ENCODE measurements at places on chromosomes 2 and 18.

GRCh38 chr2:100959225-100959880, 42.7 kb upstream of the RPL31 start:
- DNase-seq: no peak

DNA sequence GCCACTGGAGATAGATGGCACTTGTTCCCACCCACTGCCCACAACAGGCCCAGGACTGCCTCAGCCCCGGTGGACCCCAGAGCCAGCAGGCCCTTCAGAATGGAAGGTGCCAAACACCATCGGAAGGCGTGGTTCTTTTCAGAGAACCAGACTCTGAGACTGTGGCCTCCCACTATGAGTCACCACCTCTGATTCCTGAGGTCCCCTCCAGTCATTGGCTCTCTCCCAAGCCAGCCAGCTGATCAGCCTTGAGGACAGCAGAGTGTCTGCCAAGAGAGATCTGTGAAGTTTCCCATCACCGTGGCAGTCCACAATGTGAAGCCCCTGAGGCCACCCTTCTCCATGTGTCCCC, 10.4 kb upstream of the MAP3K2 start:
- DNase-seq: peak; percentile 81

DNA sequence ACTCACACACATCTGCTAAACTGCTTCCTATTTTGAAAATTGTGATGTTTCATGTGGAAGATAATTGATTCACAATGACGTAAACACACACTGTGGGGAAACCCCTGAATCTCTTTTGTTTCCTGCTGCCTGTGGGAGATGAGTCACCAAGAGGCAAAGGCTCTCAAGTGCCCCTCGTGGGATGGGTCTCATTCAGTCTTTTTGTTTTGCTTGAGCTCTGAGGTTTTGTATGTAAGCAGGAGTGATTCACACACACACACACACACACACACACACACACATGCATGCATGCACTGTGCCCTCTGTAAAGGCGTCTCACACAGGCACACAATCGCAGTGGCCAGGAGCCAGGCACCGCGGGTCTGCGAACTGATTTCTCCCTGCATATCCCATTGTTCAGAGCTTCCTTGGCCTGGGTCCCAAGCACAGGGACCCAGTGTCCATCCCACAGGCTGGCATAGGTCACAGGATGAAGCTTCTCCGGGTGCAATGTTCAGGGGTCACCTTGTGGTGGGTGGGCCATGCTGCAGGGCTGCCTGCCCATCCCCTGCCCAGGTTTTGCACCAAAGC, 12.1 kb upstream of the ARHGEF4 start:
- no peak for DNase-seq

GRCh38 chr2:37060446-37060845, 23.7 kb downstream of the HEATR5B start:
- no peak for DNase-seq

DNA sequence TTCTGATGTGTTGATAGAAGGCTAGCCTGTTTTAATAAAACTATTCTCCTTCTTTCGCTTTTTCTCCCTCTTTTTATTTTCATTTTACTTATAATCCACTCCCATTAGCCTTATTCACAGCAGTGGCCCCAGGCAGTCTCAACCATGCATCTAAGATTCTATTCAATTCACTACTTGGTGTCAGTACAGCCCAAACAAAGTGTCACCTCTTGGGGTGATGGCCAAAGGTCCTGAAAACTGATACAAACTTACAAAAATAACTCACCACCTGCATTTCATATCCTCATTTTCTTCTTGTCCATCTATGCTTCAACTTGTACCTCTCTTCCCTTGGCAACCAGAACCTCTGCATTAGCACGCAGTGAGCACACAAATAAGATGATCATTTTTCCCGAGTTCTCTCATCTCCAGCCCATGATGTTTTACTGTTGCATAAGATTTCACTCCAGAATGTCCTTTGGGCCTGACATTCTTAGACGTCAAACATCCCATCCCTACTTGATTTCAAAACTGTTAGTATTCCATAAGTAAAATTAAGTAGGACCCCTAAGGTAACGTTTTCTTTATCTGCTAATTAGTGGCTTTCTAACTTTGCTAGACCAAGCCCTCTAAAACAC, 559.3 kb upstream of the TNP1 start:
- no peak for DNase-seq

DNA sequence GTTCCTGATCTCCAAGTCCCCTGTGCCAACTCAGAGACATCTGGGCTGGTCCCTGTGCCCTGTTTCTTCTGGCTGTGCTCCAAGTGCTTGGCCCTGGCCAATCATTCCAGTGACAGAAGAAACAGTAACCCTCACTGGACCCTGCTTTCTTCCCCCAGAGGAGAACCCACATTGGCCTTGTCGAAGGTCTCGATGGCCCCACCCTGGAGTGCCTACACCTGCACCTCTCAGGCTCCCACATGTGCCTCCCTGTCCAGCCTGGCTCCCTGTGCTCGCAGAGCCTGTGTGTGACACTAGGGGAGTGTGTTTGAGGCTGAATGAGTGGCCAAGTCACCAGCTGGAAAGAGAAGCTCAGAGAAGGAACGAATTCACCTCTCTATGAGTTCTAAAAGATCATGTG, 5.9 kb upstream of the MAL start:
- no peak for DNase-seq

- DNase-seq: no peak
Measured at GRCh38 chr18:52822160-52822559, 482.2 kb downstream of the DCC start.

GRCh38 chr2:218857371-218858137, 2.1 kb upstream of the WNT6 start:
- DNase-seq: no peak

DNA sequence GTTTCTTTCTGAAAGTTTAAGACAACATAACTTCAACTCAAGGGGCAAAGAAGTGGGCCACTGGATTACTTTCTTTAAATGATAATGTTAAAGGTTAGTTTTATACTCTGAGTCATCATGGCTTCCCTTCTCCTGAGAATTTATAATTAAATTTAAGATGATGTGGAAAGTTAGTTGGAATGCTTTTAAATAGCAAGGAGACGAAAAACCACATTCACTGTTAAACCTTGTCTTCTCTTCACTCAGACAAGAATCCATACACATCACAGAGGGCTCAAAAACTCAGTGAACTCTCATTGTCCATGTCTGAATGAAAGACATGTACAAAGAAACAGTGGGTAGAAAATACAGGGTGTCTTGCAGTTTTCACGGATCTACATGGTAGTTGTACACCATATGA, 65.6 kb downstream of the COL5A2 start:
- no peak for DNase-seq

DNA sequence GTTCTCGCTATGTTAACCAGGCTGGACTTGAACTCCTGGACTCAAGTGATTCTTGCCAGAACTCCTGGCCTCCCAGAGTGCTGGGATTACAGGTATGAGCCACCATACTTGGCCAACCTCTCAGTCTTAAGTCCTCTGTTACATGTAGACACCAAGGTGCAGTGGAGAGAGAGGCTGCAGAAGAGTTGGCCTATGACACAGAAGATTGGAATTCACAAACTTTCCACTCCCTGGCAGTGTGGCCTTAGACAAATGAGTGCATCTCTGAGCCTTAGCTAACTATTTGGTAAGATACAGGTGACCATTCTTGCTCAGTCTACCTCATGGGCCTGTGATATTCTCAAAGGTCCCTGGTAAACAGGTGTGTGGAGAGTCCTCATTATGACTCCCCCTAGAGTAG, 159.7 kb downstream of the MYCN start:
- no peak for DNase-seq

GRCh38 chr2:2563309-2563860, 232.3 kb upstream of the MYT1L start:
- no peak for DNase-seq

GRCh38 chr18:49073437-49073836, 122.7 kb upstream of the SMAD7 start:
- DNase-seq: no peak

DNA sequence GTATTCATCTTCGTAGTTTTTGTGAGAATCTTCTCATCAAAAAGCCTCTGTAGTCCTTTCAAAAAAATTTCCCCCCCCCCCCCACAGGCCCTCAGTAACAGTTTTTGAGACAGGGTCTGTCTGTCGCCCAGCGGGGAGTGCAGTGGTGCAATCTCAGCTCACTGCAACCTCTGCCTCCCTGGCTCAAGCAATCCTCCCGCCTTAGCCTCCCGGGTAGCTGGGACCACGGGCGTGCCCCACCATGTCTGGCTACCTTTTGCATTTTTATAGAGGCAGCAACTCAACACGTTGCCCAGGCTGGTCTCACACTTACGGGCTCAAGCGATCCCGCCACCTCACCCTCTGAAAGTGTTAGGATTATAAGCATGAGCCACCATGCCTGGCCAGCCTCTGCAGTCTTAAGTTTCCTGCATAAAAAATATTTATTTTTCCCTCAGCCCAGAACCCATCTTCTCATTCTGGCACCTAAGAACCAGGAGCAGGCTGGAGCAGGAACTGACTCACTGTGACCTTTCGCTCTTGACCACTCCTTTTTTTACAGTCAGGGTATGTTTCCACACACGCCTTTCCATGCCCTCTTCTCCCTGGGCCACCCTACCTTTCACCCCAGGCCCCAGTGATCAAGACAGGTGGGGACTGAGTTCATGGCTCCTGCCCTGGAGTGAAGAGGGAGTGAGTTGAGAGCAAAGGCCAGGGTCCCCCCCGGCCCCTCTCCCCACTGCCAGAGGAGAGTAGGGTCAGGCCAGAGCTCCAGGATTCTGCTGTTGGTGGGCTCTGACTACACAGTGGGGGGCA, 32.5 kb upstream of the NT5DC4 start:
- DNase-seq: no peak

- no peak for DNase-seq
Measured at GRCh38 chr2:47724221-47724981, 58.5 kb upstream of the MSH6 start.

- no peak for DNase-seq
Measured at GRCh38 chr2:18474700-18475099, 85.8 kb downstream of the RDH14 start.

- DNase-seq: no peak
Measured at GRCh38 chr2:53994818-53995808, 24.3 kb upstream of the PSME4 start.

- DNase-seq: no peak
Measured at GRCh38 chr2:151878204-151878603, 50.0 kb upstream of the ARL5A start.

GRCh38 chr18:49621717-49622351, 60.0 kb downstream of the LIPG start:
- DNase-seq: no peak

- DNase-seq: peak; percentile 87
Measured at GRCh38 chr2:102664471-102664909, 45.1 kb downstream of the SLC9A2 start.

GRCh38 chr2:222424729-222425671, 657 bp downstream of the SGPP2 start:
- no peak for DNase-seq

- no peak for DNase-seq
Measured at GRCh38 chr18:61741881-61742454, 150.8 kb downstream of the RNF152 start.

DNA sequence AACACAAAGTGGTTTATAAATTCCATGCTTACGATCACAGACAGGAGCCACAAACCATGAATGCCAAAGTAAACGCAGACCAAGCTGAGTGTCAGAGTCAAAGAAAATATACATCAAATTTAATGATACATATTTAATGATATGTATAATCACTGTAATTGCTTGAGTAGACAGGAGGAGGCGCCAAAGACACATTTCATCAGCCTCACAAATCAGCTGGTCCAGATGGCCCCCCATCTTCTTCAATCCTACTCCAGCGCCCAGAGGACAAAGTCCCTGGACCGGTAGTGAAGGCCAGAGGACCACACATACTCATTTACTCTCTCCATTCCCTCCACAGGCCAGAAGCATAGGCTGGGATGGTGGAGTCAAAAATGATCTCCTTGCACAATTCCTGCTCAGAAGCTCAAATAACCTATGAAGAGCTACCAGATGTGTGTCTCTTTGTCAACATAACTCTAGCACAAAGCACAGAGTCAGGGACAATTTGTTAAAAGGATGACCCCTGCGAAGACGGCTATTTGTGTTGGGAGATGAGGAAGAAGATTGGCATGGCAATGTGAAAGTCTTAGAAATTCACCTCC, 149.3 kb upstream of the PGAP1 start:
- DNase-seq: no peak

- DNase-seq: no peak
Measured at GRCh38 chr2:176081837-176082524, 1.8 kb downstream of the EVX2 start.

DNA sequence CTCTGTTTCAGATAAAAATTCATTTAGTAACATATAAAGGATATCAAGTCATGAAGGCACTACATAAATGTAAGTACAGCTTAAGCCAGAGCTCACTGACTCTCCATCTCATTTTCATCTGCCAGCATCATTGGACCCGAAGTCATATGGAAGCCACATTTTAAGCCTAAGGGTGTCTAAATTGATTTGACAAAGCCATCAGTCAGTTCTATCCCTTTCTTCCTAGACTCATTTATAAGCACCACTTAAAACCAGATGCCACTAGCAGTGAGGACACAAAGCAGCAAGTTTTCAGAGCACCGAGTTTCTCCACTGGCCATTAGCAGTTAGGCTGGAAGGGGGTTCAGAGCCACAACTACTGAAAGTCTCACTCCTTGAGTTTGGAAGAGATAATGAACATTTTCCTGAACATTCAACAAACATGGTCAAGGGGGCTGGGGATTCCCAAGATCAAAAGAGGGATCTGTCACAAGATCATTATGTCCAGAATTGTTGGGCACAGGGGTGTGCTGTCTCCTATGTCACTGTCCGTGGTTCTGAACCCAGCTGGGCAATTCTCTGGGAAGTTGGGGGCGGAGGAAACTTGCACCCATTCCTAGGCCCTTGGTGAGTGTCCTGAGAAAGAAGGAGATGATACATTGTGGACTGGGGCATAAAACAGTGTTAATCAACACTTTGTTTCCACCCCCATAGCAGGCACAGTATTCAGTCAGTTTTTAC, 158.5 kb upstream of the LMAN1 start:
- DNase-seq: no peak

- DNase-seq: no peak
Measured at GRCh38 chr2:159090514-159091201, 122.2 kb downstream of the TANC1 start.

- DNase-seq: no peak
Measured at GRCh38 chr2:202115479-202115971, 42.5 kb downstream of the KIAA2012 start.

Data from HCT116 (cell line).